ENCODE measurements at places on chromosomes 3 and 15.

GRCh38 chr15:78997981-78998499 is 53.2 kb upstream of the CTSH start:
- no peak for DNase-seq

DNA sequence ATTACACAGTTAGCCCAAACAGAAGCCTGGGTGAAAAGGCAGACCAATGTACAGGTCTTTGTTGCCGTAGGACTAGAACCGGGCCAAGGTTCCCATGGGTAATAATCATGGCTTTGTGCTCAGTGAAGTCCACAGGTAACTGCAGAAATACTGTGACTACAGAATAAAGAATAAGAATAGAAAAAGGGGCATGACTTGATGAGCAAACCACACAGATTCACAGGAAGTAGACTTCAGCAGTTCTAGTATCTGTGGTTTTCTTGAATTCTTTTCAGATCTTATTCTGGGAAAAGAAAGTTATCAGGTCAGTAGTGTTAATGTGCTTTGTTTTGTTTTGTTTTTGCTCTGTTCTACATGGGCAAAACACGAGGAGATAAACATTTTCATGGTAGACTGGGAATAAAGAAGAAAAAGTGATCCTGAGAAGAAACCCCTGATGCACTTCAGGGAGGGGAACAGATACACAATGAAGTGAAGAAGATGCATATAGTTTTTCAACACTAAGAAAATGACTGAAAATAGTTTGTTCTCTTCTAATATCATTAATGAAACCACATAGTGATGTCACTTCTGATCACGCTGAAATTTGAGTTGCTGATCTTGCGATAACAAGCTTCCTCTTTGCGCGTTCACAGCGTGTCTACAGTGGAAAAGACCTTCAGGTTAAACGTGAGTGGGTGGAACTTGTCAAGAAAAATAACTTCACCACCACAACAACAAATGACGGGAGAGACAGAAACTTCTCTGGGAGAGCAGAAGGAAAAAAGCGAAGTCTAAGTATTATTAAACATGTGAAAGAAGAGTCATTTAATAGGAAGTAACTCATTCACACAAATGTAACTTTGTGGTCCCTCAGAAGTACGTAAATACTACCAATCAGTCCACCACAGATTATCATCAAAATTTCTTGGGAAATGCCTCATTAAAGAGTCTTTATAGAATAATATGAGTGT is 315.8 kb upstream of the SATB1 start:
- DNase-seq, result no peak

DNA sequence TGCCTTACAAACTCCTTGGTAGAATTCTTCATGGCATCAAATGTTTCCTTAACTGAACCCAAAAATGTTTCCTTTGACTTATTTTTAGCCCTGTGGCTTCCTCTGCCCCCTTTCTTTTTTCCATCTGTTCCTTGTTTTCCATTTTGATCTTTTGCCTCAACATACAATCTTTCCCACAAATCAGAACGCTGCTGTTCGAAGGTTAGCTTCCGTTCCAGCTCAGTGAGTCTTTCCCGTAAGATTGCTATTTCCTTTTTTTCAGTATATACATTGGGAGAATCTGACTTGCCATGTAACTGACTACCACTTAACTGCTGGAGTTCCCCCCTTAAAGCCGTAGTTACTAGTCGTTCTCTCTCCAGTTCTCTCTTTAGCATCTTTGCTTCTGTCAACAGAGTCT is 41.2 kb downstream of the PIGB start:
- DNase-seq, result no peak

GRCh38 chr3:38131621-38132369 is 5.1 kb downstream of the ACAA1 start:
- DNase-seq, result peak; percentile 20

DNA sequence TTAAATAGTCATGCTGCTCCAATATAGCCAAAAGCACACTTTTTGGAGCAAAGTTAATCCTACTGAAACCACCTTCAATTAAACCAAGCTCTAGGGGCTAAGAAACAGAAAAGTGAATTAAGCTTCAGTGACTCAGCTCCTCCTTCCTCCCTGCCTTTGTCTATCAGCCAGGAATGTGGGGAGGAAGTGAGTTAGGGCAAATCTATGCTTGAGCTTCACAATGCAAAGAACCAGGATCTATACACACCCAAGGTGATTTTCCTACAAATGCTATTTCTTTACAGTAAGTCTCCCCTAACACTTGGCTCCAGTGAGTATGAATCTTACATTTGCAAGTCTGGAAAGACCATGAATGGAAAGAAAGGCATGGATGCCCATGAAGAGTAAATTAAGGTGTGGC is 212.1 kb downstream of the P3H2 start:
- DNase-seq, result peak; percentile 29

- peak; percentile 2 for DNase-seq
These were observed 39.6 kb downstream of the C3orf38 start for GRCh38 chr3:88189361-88189810.

DNA sequence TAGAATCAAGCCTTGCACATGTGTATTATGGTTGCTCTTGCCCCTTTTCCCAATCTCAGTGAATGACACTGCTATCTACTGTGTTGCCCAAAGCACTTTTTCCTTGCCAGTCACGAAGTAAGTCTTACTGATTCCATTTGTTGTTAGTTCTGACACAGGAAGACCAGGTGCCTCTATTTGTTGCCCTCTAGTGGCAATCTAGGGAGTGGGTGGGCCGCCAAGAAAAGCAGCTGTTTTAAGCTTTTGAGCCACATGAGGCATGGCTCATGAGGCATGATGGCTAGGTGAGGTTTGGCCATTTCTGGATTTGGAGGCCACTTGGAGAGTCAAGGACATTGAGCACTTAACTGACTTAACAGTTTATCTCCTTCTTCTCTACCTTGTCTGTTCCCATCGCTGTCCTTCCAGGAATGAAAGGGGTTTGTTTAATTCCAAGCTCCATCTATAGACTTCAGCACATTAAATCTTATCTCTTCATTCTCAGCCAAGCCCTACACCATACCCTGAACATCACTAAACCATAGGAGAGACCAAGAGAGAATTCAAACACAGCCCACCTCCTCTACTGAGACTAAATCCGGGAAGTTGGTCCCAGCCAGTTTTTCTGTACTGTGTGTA is 103.1 kb downstream of the HCN4 start:
- peak; percentile 29 for DNase-seq

GRCh38 chr15:86021281-86022264 is 58.1 kb upstream of the AGBL1 start:
- peak; percentile 23 for DNase-seq

DNA sequence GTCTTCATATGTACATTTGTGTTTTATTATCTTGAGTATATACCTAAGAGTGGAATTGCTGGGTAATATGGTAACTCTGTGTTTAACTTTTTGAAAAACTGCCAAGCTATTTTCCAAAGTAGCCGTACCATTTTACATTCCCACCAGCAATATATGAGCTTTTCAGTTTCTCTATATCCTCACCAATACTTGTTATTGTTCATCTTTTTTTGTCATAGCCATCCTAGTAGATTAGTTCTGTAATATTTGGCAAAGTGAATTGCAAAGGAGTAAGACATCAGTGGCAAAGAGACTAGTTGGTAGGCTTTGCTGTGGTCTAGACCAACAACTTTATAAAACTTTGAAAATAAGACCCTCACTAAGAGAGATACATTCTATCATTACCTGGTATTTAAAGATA is 21.4 kb downstream of the OXSR1 start:
- DNase-seq, result no peak

DNA sequence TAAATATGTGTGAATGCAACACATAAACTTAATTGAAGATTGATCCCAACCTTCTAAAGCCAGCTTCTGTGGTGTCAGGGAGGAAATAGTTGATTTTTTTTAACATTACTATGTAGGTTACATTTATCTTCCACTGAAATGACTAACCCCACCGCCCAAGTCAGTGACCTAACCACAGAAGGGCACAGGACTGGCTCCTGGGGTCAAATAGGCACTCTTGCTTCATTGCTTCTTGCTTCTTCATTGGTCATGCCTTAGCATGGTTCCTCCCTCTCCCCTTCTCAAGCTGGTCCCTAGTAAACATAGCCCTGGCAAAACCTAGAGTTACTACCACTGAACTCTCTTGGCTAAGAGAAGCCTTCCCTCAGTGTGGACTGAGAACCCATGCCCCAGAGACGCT is 12.3 kb downstream of the EIF1B start:
- DNase-seq, result no peak

All from AG10803 (cell line).